ENCODE measurements at places on chromosomes 1 and 21. TPM values are rescaled to one million over a fixed set of nuclear protein-coding genes. Genes with fewer than 3 reads are reported as not detected.

- no peak for DNase-seq
- H3K27me3 ChIP-seq: peaks cover 25% of the 10 kb centered on the region
- H3K36me3 ChIP-seq: no peaks in the 10 kb centered on the region
- no peaks in the 10 kb centered on the region for H3K4me1 ChIP-seq
Observed at GRCh38 chr1:30162565-30162964, 560.8 kb downstream of the MATN1 start.

DNA sequence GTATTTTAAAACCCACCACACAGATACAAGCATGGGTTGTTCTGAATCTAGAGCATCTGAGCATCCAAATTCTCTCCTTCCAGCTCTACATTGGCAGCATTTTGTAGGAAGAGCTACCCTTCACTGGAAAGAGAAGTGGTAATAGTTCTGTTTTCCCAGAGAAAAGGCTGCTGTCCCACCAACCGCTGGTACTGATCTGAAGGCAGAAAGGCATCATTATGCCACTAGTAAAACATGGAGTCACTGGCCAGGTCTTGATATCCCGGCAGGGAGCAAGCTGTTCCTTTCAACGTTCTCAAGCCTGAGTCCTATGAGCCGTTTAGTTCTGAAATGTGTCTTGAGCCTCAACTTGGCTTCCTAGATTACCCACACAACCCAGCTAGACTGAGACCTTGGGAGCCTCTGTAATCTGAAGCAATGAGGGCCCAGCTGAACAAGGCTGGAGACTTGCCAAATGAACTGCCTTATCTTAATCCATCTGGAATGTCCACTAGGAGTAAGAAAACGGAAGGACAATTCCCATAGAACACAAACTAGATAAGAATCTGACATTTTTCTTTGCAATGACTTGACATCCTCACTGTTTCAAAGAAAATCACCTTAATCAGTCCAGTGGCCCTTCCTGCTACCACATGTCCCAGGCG lies 116.8 kb downstream of the KCNH1 start:
- no peaks in the 10 kb centered on the region for H3K4me1 ChIP-seq
- no peaks in the 10 kb centered on the region for H3K36me3 ChIP-seq
- H3K4me3 ChIP-seq: no peak overlapping the region
- no peak overlapping the region for H3K27ac ChIP-seq
- DNase-seq: no peak

GRCh38 chr1:61952675-61953074 lies 210.4 kb downstream of the PATJ start:
- H3K36me3 ChIP-seq: no peaks in the 10 kb centered on the region
- DNase-seq: no peak
- H3K27ac ChIP-seq: no peak overlapping the region
- H3K27me3 ChIP-seq: no peaks in the 10 kb centered on the region

Gene ADORA3
- total RNA-seq: 0.18 TPM

DNA sequence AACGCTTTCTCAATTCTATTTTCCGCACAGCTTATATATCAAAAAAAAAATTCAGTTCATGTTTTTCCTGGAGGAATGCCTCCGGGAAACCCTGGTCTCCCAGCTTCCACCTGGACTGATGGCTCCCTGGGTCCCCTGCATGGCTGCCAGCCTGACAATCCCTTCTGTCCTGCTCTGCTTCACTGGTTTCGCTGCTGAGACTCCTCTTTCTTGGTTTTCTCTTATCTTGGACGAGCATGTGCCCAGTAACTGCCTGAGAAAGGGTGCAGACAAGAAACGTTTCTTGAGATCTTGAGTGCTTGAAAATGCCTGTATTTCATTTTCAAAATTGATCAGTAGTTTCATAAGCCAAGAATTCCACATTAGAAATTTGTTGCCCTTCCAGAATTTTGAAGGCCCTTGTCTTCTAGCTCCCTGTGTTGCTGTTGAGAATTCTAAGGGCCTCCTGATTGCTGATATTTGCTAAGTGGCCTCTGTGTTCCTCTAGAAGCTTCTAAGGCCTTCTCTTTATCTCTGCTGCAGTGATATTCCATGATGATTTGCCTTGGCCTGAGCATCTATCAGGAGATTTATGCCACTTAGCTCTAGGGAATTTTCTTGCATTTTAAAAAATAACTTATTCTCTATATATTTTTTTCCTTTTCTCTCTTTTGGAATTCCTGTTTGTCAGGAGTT lies 44.7 kb downstream of the ETS2 start:
- H3K4me3 ChIP-seq: no peak overlapping the region
- H3K36me3 ChIP-seq: no peaks in the 10 kb centered on the region
- no peaks in the 10 kb centered on the region for H3K4me1 ChIP-seq
- DNase-seq: no peak

GRCh38 chr1:112995890-112996289 lies 39.9 kb upstream of the SLC16A1 start:
- H3K27me3 ChIP-seq: no peaks in the 10 kb centered on the region
- no peak for DNase-seq
- no peak overlapping the region for H3K4me3 ChIP-seq
- no peak overlapping the region for H3K27ac ChIP-seq
- peaks cover 4% of the 10 kb centered on the region for H3K4me1 ChIP-seq

Gene NHLH1
- 0.43 TPM for total RNA-seq

DNA sequence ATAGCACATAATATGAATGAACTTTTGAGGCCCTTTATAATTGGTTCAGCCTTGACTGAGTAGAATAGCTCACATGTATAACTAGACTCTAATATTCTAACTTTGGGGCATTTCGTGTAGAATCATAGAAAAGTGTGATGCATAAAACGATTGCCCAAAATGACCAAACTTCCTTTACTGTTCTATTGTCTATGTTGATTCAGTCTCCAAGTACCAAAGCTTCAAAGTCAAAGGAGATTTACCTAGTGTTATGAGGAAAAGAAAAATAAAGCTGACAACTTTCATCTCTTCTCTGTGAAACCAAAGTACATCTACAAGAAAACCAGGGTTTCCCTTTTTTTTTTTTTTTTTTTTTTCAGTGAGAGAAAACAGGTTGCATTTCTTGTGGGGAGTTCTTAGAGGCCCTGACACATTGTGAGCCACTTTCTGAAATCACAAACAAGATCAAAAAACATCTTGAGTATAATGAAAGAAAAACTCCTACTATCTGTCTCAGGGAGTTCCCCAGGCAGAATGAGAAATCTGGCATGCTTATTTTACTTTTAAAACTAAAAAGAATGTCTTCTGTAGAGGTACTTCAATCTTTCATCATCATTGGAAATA lies 183.4 kb downstream of the TNFSF18 start:
- no peak for DNase-seq
- H3K4me3 ChIP-seq: no peak overlapping the region
- peaks cover 28% of the 10 kb centered on the region for H3K27me3 ChIP-seq
- peaks cover 16% of the 10 kb centered on the region for H3K4me1 ChIP-seq
- H3K36me3 ChIP-seq: no peaks in the 10 kb centered on the region
- H3K27ac ChIP-seq: no peak overlapping the region

DNA sequence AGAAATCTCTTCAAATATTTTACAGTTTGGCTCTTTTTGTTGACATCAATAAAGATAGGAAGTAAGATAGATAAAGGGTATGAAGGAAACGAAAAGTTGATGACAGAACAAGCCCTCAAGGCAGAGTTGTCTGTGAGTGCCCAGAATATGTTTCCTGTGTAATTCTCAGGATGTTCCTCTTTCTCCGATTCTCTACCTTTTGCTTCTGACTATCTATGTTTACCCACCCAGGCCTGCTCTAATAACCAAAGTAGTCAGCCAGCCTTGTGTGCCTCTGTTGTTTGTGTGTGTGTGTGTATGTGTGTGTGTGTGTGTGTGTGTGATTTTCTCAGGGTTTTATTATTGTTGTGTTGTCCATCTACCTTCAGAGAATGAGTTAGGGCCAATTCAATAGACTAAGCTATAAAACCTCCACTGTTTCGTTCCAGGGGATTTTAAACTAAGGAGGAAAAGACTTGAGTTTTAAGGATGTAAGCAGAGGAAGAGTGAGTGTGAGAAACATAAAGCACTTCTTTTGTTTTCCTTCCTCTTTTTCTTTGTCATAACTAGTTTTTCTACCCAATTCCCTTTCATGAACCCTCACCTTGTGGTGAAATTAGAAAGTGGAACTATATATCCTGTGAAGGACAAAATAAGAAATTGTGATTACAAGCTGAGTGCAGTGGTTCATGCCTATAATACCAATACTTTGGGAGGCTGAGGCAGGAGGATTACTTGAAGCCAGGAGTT lies 627.4 kb upstream of the NR5A2 start:
- DNase-seq: no peak
- no peak overlapping the region for H3K4me3 ChIP-seq
- H3K4me1 ChIP-seq: no peaks in the 10 kb centered on the region
- H3K27ac ChIP-seq: no peak overlapping the region

DNA sequence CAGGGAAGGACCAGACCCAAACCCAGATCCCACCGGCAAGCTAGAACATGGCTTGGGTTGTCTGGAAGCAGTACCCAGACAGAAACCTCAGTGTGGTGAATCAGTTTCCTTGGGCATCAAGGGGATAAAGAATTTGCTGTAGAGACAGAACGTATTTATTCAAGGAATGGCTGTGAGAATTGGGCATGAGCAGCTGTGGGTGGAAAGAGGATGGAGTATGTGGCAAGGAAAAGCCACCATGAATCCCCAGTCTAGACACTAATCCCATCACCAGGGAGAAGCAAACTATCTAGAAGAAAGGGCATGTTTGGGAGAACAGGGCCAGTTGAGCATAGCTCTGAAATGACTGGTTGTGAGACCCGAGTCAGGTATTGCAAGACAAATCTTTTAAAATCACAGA lies 109.2 kb downstream of the TOMM20 start:
- H3K4me1 ChIP-seq: peaks cover 60% of the 10 kb centered on the region
- H3K27me3 ChIP-seq: no peaks in the 10 kb centered on the region
- no peak overlapping the region for H3K4me3 ChIP-seq
- no peak overlapping the region for H3K27ac ChIP-seq
- peaks cover 16% of the 10 kb centered on the region for H3K36me3 ChIP-seq
- DNase-seq: no peak

Gene SLX9
- 42.4 TPM for total RNA-seq

Gene RGS1
- total RNA-seq: 69.2 TPM

Gene RRP15
- 10.6 TPM for total RNA-seq

- DNase-seq: no peak
- H3K27me3 ChIP-seq: peaks cover 18% of the 10 kb centered on the region
- H3K36me3 ChIP-seq: no peaks in the 10 kb centered on the region
- H3K4me3 ChIP-seq: no peak overlapping the region
- H3K27ac ChIP-seq: no peak overlapping the region
Observed at GRCh38 chr1:207020065-207020708, 12.4 kb downstream of the C1orf116 start.

DNA sequence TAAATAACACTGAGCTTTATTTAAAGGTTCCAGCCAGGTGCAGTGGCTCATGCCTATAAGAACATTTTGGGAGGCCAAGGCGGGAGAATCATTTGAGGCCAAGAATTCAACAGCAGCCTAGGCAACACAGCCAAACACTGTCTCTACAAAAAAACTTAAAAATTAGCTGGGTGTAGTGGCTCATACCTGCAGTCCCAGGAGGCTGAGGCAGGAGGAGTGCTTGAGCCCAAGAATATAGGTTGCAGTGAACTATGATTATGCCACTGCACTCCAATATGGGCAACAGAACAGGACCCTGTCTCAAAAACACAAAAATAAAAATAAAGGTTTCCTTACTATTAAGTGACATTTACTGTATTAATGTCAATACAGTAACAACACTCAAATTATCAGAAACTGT lies 2.1 kb downstream of the TAF12 start:
- H3K4me1 ChIP-seq: peaks cover 41% of the 10 kb centered on the region
- peak; percentile 48 for DNase-seq
- peak overlapping the region; percentile 96 for H3K4me3 ChIP-seq
- H3K27me3 ChIP-seq: no peaks in the 10 kb centered on the region

Gene DMRTA2
- not detected for total RNA-seq

Gene PLA2G5
- not detected for total RNA-seq

Gene RGS8
- total RNA-seq: not detected

DNA sequence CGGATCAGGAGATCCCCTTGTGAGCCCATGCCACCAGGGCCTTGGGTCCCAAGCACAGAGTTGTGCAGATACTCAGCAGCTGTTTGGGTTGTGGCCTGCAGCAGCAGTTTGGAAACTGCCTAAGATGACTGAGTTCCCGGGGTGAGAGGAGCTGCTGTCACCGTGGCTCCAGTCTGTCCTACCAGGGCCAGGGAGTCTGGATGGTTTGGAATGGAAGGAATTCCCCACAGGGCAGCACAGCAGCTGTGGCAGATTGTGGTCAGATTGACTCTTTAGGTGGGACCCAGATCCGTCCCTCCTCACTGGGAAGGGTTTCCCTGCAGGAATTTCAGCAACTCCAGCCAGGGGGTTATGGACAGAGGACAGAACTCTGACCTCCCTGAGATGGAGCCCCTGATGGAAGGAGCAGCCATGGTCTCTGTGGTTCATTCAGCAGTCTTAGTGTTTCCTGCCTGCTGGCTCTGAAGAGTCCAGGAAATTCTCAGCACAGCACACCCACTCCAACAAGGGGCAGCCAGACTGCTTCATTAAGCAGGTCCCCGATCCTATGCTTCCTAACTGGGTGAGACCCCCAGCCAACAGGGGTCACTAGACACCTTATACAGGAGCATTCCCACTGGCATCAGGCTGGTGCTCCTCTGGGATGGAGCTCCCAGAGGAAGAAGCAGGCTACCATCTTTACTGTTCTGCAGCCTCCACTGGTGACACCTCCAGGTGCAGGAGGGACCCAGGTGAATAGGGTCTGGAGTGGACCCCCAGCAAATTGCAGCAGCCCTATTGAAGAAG lies 51.5 kb upstream of the TNFSF4 start:
- no peak for DNase-seq
- no peaks in the 10 kb centered on the region for H3K4me1 ChIP-seq
- no peaks in the 10 kb centered on the region for H3K27me3 ChIP-seq

DNA sequence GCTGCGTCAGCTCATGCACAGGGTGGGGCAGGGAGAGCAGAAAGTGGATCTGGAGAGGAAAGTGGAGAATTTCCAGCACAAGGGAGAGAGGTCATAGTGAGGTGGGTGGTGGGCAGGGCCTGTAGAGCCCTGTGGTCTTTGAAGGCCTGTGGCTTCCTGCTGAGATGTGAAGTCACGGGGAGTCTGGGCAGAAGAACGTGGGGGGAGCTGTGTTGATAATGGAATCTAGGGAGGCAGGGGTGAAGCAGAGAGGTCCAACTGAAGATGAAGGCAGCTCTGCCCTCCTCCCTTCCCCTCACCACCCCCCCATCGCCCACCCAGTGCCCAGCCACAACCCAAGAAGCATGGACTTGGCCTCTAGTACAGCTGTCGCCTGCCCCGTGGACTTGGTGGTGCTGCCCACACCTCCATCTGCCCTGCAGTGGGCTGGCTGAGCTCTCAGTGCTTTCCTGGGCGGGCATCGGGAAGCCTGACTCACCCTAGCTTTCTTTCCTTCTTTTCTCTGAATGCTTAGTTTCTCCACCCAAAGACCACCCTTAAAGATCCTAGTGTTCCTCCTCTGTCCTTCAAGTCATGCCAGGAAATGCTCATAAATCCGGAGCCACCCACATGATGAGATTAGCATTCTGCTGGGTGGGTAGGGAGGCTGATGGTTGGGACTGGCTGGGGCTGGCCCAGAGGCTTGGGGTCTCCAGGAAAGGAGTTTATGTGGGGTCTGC lies 186.1 kb downstream of the TRABD2B start:
- H3K36me3 ChIP-seq: no peaks in the 10 kb centered on the region
- peaks cover 4% of the 10 kb centered on the region for H3K27me3 ChIP-seq
- H3K4me3 ChIP-seq: no peak overlapping the region
- DNase-seq: no peak
- H3K27ac ChIP-seq: no peak overlapping the region
- H3K4me1 ChIP-seq: no peaks in the 10 kb centered on the region

Gene FAM131C
- total RNA-seq: 5.1 TPM

Gene KCNE2
- total RNA-seq: not detected

GRCh38 chr1:6401673-6402072 lies 8.1 kb upstream of the ACOT7 start:
- DNase-seq: no peak
- no peaks in the 10 kb centered on the region for H3K36me3 ChIP-seq
- peaks cover 12% of the 10 kb centered on the region for H3K4me1 ChIP-seq
- H3K4me3 ChIP-seq: no peak overlapping the region

Data from activated CD4-positive, alpha-beta memory T cell treated with anti-CD3 and anti-CD28 coated beads, Interleukin-2, amount 10 ng/mL, durations not matched to agents 7 days and 5 days (primary cell).